Chondrocyte (in vitro differentiated cells): ENCODE measurements at places on chromosomes 7 and 10.

DNA sequence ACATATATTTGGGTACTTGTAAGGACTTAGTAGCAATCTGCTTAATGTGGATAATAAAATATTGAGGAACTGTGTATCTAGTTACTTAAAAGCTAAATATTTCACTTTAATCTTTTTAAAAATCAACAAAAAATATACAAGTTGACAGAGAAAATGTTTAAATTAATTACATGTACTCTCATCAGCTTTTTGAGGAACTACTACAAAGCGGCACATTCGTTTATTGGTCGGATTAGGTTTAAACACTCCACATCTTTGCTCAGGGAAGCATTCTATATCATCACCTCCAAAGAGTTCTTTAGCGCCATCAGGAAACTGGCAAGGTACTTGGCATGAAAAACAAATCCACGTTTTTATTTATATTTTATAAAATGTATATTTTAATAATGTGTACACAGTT, 1.6 kb downstream of the ATOH7 start:
- no peaks in the 10 kb centered on the region for H3K36me3 ChIP-seq
- no peak for DNase-seq
- no peak overlapping the region for H3K27ac ChIP-seq
- no peak overlapping the region for H3K4me3 ChIP-seq
- peaks cover 20% of the 10 kb centered on the region for H3K27me3 ChIP-seq

- H3K27me3 ChIP-seq = no peaks in the 10 kb centered on the region
- H3K36me3 ChIP-seq = peaks cover 11% of the 10 kb centered on the region
- no peak for DNase-seq
- peaks cover 20% of the 10 kb centered on the region for H3K4me1 ChIP-seq
These were observed 104.3 kb downstream of the TYW1 start for GRCh38 chr7:67100956-67101361.

DNA sequence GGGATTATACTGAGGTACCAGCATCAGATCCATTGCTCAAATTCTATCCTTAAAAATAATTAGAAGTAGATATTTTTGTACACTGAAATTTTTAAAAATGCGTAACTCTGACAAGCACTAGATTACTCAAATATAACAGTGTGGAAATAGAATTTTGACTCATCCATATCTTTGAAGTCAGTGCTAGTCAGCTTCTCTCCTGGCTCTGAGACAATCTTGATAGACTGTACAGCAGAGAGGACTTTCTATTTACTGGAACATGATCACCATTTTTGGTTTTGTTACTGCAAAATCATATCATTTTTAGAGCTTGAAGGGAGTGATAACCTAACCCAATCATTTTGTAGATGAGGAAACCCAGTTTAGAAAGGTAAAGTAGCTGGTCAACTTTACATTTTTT, 195.0 kb downstream of the MTERF1 start:
- no peak for DNase-seq
- H3K4me3 ChIP-seq = no peak overlapping the region
- H3K4me1 ChIP-seq = peaks cover 38% of the 10 kb centered on the region
- H3K27me3 ChIP-seq = no peaks in the 10 kb centered on the region
- H3K27ac ChIP-seq = no peak overlapping the region

GRCh38 chr10:72812753-72813430, 80.6 kb upstream of the OIT3 start:
- DNase-seq = no peak
- no peak overlapping the region for H3K4me3 ChIP-seq

DNA sequence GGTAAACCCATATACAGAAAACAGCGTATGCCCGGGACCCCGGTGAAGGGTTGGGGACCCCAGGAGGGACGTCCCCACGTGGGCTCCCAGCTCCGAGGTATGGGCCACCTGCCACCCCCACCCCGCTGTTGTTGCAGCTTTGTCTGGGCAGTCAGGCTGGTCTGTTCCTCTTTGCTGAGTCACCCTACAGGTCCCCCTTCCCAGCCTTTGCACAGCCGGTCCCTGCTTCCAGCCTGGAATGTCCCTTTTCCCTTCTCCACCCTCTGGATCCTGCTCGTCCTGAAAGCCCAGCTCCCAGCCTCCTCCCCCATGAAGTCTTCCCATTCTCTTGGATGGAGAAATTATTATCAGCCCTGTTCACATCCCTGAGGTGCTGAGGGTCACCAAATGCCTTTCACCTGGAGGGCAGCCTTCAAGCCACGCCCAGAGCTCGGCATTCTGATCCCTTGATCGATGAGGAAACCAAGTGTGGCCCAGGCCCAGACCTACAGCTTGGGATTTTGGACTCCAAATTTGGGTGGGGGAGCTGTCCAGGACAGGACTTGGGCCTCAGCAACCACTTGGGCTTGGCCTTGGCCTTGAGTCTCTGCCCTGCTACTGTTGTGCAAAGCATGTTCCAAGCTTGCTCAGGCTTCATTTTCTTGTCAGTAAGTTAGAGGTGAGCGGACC, 2.6 kb downstream of the CLDN4 start:
- no peaks in the 10 kb centered on the region for H3K27me3 ChIP-seq
- no peak overlapping the region for H3K27ac ChIP-seq
- no peak for DNase-seq
- H3K4me3 ChIP-seq = no peak overlapping the region
- H3K36me3 ChIP-seq = no peaks in the 10 kb centered on the region
